ENCODE measurements at places on chromosomes 13 and 19.

DNA sequence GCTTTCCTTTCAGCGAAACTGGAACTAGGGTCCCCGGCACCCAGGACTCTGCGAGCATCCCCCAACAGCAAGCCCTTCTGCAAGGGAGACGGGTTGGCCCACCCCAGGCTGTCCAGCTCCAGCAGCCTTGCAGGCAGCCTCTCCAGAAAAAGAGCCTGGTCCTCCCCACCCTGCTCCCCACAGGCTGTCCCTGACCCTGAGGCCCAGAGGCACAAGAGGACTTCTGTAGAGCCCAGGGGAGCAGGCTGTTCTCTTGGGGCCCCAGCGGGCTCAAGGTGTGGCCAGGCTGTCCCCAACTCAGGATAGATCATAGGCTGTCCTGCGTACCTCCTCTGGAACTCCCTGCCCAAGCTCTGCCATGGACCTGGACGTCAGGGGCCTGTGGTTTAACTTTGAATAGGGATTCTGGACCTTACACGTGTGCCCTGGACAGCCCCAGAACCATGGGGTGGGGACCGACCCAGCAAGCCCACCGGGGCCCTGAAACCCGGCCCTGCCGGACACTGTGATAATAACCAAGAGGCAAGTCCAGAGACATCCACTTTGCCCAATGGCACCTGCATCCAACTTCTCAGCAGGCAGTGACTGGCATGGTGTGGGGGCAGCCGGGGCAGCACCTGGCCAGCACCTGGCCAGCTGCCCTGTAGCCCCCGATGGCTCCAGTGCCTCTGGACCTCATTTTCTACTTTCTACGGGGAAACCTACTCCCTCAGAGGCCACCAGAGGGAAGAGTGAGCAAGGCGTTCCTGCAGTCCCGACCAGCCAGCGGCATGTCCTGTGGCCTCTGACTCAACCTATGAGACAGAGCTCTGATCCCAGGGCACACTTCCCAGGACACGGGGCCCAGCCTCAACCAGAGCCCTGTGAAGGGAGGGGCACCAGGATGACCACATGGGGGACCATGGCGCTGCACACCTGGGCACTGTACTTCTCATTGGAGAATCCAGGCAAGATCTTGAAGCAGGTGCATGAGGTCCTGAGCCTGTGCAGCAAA lies 50.9 kb upstream of the TPM4 start:
- no peak for DNase-seq

- no peak for DNase-seq
Observed at GRCh38 chr19:1533510-1534150, 9.8 kb downstream of the PLK5 start.

- DNase-seq: no peak
Observed at GRCh38 chr19:2808129-2808941, 11.3 kb upstream of the ZNF554 start.

- no peak for DNase-seq
Observed at GRCh38 chr13:41511827-41512226, 54.5 kb downstream of the RGCC start.

DNA sequence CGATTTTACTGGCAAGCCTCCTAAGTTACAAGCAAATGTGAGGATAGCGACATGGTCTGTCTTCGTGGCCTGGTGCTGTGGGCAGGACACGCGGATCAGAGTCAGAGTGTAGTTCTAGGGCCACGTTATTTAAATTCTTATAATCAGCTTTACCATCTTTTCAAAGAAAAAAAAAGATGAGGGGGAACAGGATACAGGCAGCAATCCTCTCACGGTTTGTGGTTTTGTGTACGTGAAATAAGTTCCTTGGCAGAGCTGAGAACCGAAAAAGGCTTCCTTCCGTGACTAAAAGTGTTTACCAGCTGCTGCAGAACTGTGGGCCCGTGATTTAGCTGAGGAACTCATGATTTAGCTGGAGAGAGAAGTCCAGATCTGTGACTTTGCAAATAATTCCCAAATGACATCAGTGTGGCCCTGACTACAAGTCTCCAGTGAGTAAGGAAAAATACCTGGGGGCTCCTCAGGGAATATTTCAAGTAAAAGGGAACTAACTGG lies 27.2 kb downstream of the RCBTB2 start:
- no peak for DNase-seq

DNA sequence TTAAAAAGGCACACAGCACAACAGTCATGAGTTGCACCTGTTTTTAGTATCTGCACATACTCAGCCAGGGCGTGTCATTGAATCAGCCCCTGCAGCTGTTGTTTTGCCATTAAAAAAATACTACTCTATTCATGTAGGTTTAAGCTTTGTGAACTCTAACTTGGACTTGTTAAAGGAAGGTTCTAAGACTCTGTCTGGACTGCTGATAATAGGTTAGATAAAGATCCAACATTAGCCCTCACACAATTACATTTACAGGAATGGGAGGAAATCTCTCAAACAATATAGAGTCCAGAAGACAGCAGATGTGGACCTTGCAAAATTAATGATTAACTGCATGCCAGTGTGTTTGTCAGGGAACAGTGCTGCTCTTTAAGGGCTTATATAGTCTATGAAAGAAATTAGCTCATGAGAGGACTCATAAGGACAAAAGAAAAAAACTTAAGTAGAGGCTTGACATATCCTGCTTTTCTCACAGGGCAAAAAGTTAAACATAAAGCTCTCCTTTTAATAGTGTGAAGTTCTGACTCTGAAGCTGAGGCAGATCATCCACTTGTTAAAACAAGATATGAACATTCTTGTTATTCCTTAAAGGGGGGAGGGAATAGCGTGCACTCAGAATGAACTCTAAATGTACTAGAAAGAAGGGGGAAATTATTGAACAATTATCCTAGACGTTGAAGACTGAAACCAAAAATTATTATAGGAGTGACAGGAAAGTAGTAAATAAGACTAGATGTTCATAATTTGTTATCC lies 243.6 kb downstream of the NDFIP2 start:
- no peak for DNase-seq

- DNase-seq: no peak
Observed at GRCh38 chr13:59710996-59711701, 452.6 kb downstream of the DIAPH3 start.

GRCh38 chr19:19366434-19367396 lies 38.8 kb upstream of the GATAD2A start:
- peak; percentile 54 for DNase-seq

- DNase-seq: no peak
Observed at GRCh38 chr19:10669246-10669645, 15.1 kb downstream of the ILF3 start.

- DNase-seq: no peak
Observed at GRCh38 chr19:18310966-18311365, 11.9 kb downstream of the LSM4 start.

- DNase-seq: no peak
Observed at GRCh38 chr13:99347335-99347878, 40.2 kb upstream of the GPR183 start.

DNA sequence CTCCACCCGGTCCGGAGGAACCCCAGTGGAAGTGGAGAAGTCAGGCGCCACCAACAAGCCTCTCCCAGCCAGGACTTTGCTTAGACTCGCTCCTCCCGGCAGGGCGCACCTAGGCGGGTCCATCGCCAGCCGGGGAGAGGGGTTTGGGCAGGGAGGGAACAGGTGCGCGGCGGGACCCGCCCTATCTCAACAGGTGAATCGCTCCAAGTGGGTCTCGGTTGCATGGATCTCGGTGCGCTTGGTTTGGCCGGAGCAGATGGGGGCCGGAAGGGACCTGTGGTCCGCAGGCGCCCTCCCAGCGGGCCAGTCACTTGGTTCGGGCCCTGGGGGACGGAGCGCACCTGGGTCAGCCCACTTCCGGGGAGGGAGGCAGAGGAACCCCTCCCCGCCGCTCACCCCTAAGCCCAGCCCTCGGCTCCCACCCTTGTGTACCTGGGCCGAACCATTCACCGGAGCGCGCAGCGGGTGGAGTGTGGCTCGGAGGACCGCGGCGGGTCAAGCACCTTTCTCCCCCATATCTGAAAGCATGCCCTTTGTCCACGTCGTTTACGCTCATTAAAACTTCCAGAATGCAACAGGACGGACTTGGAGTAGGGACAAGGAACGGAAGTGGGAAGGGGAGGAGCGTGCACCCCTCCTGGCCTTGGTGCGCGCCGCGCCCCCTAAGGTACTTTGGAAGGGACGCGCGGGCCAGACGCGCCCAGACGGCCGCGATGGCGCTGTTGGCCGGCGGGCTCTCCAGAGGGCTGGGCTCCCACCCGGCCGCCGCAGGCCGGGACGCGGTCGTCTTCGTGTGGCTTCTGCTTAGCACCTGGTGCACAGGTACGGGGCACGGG lies at the start of gene LSR:
Gene LSR (plus strand): TSS at position 693 of the 836 bp plus-strand sequence. CDS start 21 bp downstream, at position 714.
- DNase-seq: peak; percentile 59

GRCh38 chr19:45477186-45477585 lies 9.4 kb downstream of the FOSB start:
- DNase-seq: no peak

DNA sequence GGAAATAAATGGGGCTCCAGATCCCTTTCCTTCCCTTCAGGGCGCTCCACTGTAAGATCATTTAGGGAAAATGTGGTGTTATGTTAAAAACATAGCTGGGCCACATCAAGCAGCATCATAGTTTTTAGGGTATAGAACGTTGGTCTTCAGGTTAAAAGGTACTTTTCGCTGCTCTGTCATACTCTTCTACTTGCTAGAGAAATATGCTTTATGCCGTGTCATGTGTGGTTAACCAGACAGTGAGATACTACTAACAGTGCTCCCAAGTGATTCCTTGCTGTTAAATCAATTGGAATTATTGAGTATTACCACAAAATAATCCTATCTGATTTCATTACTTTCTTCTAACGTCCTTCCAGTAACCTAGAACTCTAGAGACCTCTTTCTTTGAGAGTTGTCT lies 1.1 kb upstream of the NDFIP2 start:
- DNase-seq: no peak

- DNase-seq: peak; percentile 0
Observed at GRCh38 chr13:93794197-93794885, 567.7 kb downstream of the GPC6 start.

DNA sequence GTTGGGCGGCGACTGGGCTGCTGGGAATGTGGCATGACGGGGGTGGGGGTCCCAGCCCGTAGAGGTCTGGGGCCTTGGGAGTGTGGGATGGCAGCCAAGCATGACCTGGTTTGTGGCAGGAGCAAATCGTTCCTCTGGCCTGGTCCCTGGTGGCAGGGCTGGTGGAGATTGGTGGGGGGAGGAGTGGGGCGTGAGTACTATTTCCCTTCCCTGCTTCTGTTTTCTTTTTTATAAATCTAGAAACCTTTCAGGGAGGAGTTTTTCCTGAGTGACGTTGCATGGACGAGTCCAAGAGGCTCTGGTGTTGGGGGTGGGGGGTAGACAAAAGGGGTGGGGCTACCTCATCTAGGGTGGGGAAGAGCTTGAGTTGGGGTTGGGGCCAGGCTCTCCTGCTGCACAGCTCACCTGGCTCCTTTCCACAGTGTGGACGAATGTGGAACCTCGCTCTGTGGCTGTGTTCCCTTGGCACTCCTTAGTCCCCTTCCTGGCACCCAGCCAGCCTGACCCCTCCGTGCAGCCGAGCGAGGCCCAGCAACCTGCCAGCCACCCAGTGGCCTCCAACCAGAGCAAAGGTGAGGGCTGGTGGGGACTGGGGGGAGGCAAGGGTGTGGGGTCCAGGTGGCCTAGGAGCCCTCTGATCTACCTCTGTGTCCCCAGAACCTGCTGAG lies 15.4 kb upstream of the PRR19 start:
- DNase-seq: no peak

DNA sequence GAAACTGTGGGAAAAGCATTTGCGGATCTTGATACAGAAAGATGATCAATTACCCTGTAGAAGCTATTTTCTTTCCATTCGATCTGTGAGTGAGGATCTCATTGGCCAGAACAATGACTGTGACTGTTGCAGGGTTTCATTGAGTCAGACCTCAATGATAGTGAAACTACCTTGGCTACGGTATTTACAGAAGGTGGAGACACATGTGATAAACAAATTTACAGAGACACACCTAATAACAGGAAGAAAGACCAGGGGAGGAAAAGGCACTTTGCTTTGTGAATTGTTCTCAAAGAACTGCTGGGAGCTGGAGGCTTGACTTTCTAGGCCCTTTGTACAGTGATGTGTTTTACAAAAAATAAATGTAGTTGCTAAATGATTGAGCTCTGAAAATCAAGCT lies 19.9 kb upstream of the ARGLU1 start:
- no peak for DNase-seq

DNA sequence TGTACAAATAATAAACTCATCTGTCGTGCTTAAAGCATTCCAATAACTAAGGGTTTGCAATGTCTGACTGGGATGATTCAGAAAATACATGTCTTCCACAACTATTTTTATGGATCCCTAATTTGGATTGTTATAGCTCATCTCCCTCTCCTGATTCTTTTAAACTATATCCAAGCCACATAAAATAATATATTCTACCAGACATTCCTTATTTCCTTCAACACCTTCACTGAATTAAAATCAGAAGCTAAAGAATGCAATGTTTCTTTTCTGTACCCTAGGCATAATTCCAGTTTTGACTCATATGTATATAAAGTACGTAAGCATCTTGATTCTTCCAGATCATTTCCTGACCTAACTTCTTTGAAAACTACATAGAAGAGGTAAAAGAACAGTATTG lies 420.4 kb downstream of the EFNB2 start:
- DNase-seq: no peak

- DNase-seq: no peak
Observed at GRCh38 chr13:113646921-113647340, 11.1 kb downstream of the ATP4B start.

DNA sequence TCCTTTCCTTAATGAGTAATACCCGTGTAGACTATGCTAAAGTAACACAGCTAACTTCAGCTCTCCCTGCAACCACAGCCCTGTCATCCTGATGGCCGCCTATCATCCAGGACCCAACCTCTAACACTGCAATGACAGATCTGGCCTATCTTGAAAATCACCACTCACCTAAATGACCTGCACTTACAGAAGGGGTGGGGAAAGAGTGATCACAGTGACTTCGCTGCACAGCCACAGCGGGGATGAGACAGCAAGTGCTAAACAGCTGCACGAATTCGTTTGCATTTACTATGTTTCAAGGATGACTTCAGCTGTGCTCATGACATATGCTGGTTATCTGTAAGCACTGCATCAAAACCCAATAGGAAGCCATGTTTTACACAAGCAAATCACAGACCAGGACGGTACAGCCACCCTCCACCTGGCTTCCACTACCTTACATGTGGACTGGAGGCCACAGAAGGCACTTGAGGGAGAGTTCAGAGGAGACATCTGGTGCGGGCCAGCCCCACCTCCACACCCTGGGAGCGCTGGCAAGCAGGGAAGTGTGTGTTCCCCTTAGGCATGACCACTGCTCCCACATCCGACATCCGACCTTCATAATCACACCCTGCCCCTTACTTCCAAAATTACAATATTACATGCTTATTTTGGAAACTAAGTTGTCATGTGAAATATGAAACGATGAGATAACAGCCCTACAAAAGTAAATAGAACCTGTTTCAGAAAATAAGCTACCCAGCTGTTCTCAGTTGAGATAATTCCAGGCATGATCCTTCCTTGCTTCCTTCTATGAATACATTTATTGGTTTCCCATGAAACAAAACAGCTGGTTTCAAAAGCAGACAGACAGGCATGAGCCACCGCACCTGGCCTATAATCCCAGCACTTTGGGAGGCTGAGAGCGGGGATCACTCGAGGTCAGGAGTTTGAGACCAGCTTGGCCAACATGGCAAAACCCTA lies 95.7 kb downstream of the STK24 start:
- DNase-seq: no peak

- no peak for DNase-seq
Observed at GRCh38 chr19:7069904-7070226, 362 bp downstream of the ZNF557 start.

All from activated T-helper 1 cell treated with anti-CD3 and anti-CD28 coated beads, Interleukin-2, amount 50 U/mL, for 16 hours (primary cell).